ENCODE measurements at places on chromosomes 7 and 10.
A peak's percentile ranks its signal among the peaks of the same experiment; 100 is the strongest.

DNA sequence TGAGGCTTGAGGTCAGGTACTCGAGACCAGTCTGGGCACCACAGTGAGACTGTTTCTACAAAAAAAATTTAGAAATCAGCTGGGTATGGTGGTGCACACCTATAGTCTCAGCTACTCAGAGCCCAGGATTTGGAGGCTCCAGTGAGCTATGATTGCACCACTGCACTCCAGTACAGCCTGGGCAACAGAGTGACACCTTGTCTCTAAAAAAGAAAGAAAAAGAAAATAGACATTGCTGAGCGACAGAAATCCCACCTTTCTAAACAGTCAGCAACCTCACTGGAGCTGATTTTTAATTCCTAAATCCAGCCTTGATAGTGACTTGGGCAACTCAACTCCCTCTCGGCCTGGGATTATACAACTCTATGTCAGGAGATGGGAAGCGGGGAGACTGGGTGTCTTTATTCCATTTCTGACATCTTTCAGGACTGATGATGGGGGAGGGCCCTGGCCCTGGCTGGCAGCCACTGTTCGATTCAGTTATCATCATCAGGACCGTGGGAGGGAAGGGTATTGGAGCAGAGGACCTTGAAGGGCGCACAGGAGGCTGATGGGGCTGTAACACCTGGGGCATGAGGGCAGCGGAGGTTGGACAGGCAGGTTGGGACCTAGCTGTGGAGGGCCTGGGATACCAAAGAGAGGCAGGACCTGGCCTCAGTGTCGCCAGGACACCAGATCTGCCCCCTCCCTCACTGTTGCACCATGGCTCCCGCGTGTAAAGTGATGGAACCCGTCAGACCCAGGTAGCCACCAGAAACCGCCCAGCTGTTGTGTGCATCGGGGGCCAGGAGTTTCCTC lies 14.7 kb downstream of the HSPB1 start:
- no peak for DNase-seq

- no peak for DNase-seq
Observed at GRCh38 chr7:1590476-1590875, 20.6 kb upstream of the PSMG3 start.

DNA sequence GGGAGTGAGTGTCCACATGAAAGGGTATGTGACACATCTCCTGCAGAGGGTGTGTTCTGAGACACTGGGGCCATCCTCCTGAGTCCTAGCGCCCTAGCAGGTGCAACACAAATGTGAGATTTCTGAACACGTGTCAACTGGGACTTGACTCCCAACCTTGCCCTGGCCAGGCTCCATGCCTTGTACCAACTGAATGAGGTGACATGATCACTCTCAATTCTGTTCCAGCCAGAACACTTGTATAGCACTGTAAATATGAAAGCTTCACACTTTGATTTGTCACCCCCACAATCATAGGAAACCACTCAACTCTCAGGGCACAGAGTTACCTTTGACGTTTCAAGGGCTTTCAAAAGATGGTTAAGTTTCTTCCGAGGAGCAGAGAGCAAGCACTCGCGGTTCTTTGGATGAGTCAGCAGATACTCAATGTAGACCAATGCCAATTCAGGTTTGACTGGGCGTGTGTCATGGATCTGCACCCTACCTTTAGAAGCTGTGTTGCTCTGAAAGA lies 48.6 kb downstream of the NCAPG2 start:
- peak; percentile 54 for DNase-seq

DNA sequence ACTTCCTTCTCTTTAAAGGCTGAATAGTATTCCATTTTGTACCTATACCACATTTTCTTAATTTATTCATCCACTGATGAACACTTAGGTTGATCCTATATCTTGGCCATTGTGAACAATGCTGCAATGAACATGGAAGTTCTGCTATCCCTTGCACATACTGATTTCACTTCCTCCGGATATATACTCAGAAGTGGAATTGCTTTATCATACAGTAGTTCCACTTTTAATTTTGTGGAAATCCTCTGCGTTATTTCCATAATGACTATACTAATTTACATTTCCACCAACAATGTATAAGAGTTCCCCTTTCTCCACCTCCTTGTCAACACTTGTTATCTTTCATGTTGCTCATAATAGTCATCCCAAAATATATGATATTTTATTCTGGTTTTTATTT lies 312.6 kb downstream of the PLXDC2 start:
- no peak for DNase-seq

- DNase-seq = no peak
Observed at GRCh38 chr7:33448035-33448434, 318.7 kb downstream of the BBS9 start.

GRCh38 chr7:157282141-157282801 lies 54.5 kb upstream of the DNAJB6 start:
- no peak for DNase-seq

- no peak for DNase-seq
Observed at GRCh38 chr7:8561449-8561848, 128.0 kb downstream of the NXPH1 start.

DNA sequence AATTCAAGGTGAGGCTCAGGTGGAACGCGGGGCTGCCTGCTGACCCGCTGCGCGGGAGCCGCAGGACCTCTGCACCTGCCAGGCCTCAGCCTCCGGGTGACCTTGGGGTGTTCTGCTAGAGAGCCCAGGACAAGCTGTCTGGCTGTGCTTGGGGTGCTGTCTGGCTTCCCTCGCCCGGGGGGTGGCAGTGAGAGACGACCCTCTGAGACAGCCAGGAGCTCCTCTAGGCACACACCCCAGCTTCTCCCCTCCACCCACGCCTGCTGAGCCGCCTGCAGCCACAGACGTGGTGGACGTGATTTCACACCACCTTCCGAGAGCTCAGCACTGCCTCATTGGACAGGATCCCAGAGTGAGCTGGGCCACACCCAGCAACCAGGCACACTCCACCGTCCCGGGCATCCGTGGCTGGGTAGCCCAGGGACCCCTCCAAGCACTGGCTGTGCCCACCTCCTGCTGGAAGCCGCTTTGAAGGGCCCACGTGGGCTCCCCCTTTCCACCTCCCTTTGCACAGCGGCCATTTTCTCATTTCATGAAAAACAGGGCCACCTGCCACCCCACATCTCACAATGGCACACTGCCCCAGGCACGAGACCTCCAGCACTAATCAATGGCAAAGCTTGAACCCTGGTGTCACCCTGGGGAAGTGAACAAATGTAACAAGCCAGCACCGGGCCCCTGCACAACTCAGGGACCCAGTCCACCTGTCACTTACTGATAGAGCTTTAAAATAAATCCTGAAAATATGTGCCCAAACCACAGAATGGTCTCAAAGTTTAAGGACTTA lies 35.0 kb downstream of the ZFAND2A start:
- DNase-seq = no peak

DNA sequence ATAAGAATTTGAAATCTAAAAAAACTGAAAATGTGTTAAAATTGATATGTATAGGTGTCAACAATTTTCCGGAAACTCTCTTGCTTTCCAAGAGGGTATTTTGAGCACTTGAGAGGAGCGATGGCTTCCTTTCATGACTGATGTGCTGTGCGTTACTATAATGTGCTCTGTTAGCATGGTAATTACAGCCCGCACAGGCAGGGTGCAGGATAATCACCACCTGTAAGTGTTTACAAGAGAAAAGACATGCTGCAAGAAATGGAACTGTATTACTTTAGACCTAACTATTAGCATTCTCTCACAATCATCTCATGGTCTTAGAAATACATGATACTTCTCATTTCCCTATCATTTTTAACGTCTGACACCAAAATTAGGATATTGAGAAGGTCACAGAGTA lies 92.4 kb upstream of the ADARB2 start:
- DNase-seq = no peak

- DNase-seq = no peak
Observed at GRCh38 chr7:111499027-111499426, 63.3 kb downstream of the IMMP2L start.

GRCh38 chr7:141246426-141246825 lies 172.6 kb downstream of the TMEM178B start:
- DNase-seq = no peak

GRCh38 chr10:62852961-62853702 lies 37.0 kb upstream of the EGR2 start:
- no peak for DNase-seq

GRCh38 chr7:24057243-24057642 lies 226.7 kb upstream of the NPY start:
- no peak for DNase-seq

GRCh38 chr7:47627580-47628283 lies 45.8 kb upstream of the TNS3 start:
- DNase-seq = peak; percentile 56

GRCh38 chr7:38303866-38304265 lies 30.4 kb upstream of the TARP start:
- no peak for DNase-seq

- DNase-seq = no peak
Observed at GRCh38 chr7:91514591-91514990, 250.4 kb downstream of the FZD1 start.

DNA sequence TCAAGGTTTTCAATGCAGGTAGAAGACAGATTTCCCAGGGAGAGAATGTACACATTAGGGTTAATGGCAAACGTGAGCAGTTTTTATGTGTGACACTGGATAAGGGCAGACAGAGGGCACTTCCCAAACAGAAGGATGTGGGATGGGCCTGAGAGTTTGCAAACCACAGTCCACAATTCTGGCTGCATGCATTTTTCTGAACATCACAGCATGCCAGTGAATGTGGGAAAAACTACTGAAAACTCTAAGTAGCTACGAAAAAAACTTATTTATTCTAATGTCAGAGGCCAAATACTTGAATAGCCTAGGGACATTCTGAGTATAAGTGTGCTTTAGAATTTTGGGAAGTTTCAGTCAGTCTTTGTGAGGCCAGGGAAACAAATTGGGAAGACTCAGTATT lies 145.9 kb downstream of the NRCAM start:
- DNase-seq = no peak

DNA sequence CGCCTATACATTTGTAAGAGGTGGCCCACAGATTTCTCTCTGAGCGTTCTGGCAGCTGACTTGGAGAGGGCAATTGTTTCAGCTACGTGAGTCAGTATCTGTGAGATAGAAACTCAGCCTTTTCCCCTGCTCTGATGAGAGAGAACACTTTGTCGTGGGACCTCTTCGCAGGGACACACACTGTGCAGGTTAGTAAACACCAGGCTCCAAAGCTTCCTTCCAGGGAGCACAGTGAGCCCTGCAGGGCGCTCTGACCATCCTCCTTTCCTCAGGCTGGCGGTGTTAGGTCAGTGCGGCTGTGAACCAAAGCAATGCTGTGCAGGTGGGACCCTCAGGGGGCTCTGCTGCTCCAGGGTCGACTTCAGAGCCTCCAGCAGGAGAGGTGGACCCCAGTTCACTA lies 152.2 kb upstream of the TCF7L2 start:
- no peak for DNase-seq

DNA sequence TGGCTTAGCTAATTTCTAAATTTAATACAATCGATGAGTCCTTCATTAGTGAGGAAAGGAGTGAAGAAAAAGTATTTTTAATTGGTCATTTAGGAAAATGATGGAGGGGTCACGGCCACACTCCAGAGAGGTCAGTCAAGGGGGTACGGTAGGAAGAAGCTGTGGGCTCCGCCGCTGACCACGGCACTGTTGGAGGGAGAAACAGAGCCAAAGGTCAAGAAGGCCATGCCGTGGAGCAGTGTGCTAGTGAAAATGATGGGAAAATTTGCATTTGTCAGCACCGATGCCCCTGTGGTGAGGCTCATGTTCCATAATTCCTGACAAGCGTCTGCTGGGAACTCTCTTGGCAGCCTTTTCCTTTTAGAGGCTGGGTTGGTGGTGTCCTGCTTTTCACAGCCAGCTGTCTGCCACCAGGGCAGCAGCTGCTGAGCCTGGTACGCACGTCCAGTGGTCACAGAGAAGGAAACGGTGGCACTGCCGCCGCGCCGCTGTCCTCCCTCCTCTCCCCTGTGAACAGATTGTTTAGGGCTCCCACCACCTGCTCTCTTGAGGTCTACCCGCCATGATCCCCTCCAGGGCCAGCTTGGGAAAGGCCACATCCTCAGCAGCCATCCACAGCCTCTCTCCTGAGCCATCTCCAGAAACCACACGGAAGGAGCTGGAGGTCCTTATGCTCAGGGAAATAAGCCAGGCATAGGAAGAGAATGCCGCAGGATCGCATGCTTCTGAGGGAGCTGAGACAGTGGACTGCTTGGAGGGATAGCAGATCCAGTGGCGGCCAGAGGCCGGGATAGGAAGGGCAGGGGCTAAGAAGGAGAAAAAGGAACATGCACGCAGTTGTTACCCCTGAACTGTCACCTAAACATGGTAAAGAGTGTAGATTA lies 263.7 kb upstream of the PPP2R2D start:
- no peak for DNase-seq

DNA sequence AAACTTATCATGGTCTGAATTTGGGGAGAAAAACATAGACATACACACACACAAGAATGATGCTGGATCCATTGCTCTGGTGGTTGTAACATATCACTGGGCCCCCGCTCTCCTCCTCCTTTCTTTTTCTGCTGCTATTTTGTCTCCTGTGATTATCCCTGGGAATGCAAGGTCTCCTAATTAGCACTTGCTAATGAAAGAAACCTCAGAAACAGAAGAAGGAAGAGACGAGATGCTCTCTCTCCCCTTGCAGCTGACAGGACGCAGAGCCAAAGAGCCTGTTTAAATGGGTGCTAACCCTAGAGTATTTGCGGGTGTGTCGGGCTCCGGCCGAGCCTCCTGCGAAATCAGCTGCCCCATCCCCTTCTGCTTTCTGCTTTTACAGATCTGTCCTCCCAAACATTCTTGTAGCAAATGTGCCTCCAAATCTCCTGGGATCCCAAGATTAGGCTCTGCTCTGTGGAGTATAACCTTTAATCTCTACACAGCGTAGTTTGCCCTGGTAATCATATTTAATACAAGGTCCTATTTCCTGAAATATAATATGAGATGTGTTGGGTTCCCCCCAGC lies 81.5 kb downstream of the FRMPD2 start:
- DNase-seq = no peak

GRCh38 chr10:76939933-76940468 lies 697.6 kb downstream of the KCNMA1 start:
- no peak for DNase-seq

DNA sequence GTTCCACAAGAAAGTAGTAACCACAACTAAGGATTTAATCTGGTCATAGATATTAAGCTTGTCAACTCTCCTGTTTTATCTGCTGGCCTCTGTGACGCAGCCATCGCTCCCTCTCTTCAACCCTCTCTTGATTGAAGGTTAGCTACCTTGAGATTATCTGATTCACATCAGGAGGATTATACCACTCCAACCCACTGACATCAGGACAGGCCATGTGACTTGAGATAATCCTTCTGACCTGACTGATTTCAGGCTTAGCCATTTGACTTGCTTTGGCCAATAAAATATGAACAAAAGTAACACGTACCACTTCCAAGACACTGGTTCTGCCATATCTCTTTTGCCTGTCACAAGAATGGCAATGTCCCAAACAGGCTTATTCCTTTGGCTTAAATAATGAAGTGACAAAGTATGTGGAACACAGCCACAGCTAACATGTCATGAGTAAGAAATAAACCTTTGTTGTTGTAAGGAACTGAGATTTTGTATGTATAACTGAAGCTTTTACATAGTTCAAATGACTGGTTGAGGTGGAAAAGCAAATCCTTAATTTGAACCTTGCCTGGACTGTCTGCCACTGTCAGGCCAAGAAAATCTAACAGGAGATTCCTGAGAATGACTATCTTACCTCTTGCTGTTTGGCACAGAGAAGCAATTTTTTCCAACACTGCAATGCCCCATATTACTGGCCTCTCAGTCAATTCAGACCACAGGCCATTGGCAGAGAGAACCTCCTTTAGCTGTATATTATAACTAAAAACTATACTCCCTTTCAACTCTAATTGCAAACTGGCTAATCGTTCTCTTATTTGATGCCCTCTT lies 13.9 kb downstream of the ZNF438 start:
- DNase-seq = no peak
